Fibroblast of skin of scalp (primary cell): ENCODE measurements at places on chromosomes 3 and 15.
A peak's percentile ranks its signal among the peaks of the same experiment; 100 is the strongest.

DNA sequence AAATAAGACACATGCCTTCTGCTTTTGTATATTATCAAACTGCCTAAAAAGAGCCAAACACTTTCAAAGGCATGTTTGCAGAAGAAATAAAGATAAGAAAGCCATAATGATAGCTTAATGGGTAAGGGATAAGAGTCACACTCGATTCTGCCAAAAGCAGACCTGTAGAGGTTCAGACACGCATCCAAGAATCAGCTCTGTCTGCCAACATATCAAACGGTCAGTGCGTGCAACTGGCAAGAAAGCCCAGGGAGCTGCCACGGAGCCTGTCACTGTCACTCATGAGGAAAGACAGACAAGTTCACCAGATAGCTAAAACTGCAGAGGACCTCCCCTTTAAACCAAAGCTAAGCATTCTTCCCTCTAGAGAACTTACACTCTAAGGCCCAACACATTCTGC lies 23.2 kb downstream of the DCP1A start:
- DNase-seq, result no peak

- DNase-seq, result peak; percentile 29
Measured at GRCh38 chr3:143484846-143485512, 363.3 kb downstream of the SLC9A9 start.

- DNase-seq, result peak; percentile 83
Measured at GRCh38 chr3:127690106-127690505, 17.4 kb downstream of the ABTB1 start.

GRCh38 chr3:30496066-30496966 lies 110.1 kb upstream of the TGFBR2 start:
- DNase-seq, result peak; percentile 84

DNA sequence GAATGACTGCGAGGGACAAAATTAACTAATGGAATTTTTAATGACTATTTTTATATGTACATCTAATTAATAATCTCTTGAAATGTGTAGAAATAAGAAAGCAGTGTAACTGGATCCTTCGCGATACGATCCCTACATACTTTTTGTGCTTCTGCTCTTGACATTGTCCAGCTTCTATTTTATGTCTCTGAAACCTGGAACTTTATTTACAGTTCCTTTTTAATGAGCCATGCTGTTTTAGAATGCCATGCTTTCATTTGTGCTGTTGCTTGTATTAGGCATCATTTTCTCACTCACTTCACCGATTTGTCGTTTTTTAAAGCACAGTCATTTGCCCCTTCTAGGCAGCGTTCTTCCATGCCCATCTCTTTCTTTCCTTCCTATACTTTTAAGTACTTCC lies 301.3 kb downstream of the EDEM1 start:
- no peak for DNase-seq

- DNase-seq, result peak; percentile 96
Measured at GRCh38 chr3:86988235-86988634, 2.7 kb downstream of the VGLL3 start.
